ENCODE measurements at places on chromosomes 2 and 18.

DNA sequence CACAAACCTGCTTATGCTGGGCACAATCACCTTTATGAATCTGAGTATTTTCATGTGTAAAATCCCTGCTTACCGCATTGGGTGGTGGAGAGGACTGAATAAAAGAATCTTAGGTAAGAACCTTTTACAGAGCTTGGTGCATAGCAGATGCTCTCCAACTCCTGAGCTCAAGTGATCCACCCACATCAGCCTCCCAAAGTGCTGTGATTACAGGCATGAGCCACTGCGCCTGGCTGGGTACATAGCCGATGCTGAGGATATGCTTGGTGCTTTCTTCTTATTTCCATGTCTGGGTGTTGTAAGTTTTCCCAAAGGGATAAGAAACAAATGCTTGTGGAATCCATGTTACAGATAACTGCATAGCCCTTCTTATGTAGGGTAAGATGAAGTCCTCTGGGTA, 244.3 kb upstream of the PXDN start:
- no peak for DNase-seq

DNA sequence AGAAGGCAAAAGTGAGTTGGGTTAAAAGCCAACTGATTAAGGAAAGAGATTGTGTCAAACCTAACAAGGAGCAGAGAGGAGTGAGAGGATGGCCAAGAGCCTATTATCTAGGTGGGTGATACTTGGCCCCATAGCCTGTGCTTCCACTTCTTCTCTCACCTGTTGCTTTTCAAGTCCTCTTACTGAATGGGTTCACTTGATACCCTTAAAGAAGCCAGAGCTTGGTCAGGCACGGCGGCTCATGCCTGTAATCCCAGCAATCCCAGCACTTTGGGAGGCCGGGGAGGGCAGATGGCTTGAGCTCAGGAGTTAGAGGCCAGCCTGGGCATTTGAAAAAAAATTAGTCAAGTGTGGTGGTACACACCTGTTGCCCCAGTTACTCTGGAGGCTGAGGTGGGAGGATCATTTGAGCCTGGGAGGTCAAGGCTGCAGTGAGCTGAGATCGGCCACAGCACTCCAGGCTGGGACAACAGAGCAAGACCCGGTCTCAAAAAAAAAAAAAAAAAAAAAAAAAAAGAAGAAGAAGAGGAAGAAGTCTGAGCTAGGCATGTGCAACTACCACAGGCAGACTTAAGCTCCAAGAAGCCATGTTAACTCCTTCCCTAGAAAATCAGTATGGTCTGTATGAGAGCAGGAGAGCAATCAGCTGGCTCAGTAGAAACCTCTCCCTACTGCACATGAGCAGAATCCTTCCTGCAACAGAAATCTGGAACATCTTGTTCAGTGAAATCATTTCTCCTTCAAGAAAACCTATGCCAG, 28.4 kb upstream of the ME2 start:
- no peak for DNase-seq

DNA sequence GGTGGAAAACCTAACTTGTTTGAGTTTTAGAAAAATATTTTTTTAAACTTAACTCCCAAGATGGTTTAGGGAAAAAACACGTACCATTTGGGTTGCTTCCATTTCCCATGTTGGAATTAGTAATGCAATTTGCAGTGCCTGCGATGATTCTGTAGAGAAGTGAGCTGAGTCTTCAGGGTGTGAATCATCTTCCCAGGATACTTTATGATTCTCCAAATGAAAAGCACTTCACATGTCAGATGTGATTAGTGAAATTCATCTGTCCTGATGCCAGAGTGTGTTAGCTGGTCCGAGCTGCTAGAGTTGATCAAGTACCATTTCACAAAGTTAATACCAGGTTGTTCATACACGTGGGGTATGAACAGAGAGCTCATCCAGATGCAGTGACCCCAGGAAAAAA, 59.1 kb downstream of the ACOXL start:
- no peak for DNase-seq

DNA sequence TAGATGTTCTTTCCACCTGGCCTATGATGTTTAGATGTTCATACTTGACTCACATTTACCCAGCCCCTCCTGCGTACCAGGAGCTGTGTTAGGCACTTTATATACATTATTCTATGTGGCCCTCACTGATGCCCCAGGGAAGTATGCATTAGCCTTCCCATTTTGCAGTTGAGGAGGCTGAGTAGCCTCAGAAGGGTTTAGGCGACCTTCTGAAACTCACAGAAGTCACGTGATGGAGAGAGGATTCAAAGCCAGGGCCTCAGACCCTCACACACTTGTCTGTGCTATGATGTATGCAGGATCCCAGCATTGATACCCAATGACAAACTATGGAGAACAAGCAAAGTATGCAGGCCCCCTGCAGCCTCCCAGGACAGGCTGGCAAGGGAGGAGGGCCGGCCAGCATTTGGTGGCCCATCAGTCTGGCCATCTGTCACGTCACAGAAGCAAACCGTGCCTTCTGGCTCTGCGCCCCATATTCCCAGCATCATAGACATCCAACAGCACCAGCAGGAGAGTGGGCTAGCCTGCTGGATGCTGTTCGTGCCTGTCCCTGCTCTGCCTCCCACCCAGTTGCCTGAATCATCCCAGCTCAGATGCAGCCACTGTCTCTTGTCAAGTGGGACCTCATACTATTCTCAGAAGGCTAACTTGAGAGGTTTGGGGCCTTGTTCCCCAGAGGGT, 33.6 kb downstream of the EHD3 start:
- no peak for DNase-seq

- DNase-seq: no peak
Measured at GRCh38 chr18:27501671-27502070, 316.6 kb upstream of the CHST9 start.

- DNase-seq: no peak
Measured at GRCh38 chr2:9228781-9229469, 22.3 kb downstream of the ASAP2 start.

GRCh38 chr18:23752363-23752762, 63.1 kb downstream of the LAMA3 start:
- DNase-seq: no peak

DNA sequence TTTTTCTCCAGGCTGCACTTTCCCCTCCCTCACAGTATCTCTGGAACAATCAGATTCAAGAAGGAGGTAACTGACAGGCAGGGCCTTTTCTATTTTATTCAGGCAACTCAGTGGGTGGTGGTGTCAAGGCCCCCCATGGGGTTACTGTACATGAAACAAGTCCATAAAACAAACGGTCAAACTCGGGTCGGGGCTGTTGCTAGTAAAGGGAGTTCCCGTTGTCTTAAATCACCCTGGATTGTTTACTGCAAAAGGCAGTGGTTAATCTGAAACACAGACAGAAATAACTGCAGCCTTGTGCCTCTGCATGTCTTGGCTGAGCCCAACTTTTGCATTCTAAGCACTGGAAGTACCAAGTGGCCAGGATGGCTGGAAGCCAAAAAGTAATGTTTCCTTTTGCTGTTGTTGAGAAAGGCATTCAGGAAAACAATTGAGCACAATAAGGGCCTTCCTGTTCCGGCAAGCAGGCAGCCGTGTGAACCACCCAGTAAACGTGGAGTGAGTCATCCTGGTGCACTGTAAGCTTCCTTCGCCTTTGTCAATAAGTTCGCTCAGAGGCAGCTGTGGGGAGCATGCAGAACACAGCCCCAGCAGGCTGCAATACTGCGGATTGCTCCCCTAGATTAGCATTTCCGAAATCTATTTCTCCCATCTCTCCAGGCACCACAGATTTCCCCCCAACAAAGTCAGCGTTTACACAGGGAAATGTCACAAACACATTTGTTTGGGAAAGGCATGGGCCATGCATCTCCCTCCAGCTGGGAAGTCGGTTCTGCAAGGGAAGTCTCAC, 149.6 kb downstream of the IRS1 start:
- DNase-seq: no peak

GRCh38 chr2:194938066-194938465, 719.0 kb upstream of the SLC39A10 start:
- no peak for DNase-seq

DNA sequence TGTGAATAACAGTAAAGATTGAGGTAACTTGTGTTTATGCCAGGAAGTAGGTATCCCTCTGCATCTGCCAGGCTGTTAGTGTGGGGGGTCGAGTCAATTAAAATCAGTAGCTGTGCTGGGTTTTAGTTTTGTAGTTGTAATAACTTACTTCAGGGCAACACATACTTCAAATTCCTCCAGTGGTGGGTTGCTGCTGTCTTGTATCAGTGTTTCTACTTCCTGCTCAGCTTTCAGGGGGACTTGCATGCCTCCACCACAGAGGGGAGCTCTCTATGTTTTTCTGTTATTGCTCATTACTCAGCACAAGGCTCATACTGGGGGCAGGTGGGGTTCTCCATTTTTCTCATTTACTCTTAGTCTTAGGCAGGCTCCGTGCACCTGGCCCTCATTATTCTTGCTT, 136.8 kb downstream of the CAPN13 start:
- DNase-seq: no peak

GRCh38 chr2:9310377-9310776, 103.8 kb downstream of the ASAP2 start:
- DNase-seq: no peak

DNA sequence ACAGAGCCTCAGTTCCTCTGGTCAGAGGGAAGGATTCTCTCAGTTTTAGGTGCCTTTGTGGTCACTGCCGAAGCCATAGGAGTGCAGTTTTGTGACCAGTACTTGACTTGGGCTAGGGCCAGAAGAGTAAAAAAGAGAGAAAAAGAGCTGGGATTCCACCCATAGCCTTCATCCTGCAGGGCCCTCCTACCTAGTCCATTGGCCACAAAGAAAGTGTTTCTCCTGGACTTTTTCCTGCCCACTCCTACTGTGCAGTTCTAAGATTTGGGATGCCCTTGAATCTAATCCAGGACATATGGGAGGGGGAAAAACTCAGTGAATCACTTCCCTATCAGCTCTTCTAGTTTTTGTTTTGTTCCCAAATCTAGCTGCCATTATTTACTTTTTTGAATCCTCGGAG, 26.0 kb downstream of the FAM117B start:
- DNase-seq: no peak
